Left lung (tissue), 14 donors: ENCODE measurements at places on chromosomes 3 and 15. TPM values are rescaled to one million over a fixed set of nuclear protein-coding genes. Genes with fewer than 3 reads are reported as not detected.

DNA sequence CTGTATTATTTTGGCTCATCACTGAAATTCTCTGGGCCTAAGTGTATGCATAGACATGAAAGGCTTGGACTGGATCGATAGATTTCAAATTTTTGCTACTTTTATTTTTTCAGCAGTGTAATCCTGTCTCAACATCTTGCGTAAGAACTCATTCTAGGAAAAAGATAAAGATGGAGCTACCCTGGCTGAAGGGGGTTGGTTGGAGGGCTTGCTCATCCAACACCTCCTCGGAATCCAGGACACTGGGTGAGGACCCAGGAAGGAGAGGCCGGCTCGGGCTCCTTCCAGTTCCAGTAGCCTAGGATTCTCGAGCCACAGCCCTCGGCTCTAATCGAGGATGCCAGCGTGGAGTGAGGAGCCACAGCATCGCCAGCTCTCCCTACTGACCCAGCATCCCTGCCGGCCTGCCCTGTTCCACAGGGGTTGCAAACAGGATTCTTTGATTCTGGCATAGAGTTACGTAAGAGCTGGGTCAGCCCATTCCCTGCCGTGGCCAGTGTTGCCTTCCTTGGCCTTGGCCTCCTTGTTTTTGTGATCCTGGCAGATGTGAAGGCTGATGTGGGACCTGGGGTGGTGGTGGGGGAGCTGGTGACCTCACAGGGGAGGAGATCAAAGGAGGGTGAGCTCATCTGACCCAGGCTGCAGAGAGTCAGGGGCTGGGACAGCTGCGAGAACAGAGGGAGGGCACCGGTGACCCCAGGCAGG lies 149.5 kb downstream of the ALDH1A2 start:
- H3K4me1 ChIP-seq, result no peaks in the 10 kb centered on the region
- no peak overlapping the region for H3K27ac ChIP-seq
- no peak for DNase-seq
- no peaks in the 10 kb centered on the region for H3K27me3 ChIP-seq

DNA sequence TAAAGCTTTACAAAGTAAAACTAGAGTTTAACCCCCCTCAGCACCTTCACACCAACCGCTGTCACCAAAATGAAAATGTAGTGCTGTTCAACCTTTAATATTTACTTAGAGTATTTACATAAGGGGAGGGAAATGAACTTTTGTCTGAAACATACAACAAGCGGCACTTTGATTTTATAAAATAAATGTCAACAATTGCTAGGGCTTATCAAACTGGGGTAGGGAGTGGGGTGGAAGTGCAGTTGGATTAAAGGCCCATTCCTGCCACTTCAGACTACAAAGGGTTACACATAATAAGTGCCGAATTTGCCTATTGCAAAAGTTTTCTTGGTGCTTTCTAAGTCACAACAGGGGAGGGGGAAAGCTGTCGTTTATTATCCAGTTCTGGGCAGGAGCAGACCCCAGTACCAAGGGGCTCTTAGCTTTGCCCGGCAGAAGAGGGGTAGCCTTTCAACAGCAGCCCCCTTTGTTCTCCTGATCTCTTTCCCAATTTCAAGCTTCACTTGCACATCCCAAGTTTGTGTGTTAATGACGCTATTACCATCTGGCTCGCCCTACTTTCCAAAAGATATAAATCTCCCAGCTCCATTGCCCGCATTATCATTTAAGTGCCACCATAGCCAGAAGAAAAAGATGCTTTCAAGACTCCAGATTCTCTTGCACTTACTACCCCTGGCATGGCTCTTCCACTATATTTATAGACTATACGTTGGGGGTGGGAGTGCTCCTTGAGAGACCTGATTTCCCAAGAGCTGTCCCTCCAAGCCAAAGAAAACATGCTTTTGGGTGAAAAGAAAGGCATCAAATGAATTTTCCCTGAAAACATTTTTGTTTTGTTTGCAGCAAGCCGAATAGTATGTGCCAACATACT lies 17.0 kb downstream of the SOX2 start:
- H3K4me1 ChIP-seq, result peaks cover 11% of the 10 kb centered on the region
- H3K27ac ChIP-seq, result no peak overlapping the region
- H3K27me3 ChIP-seq, result peaks cover 60% of the 10 kb centered on the region

GRCh38 chr3:145294572-145294971 lies 866.4 kb downstream of the PLOD2 start:
- no peaks in the 10 kb centered on the region for H3K4me1 ChIP-seq
- H3K4me3 ChIP-seq, result no peak overlapping the region
- peak; percentile 58 for DNase-seq
- no peak overlapping the region for H3K27ac ChIP-seq

DNA sequence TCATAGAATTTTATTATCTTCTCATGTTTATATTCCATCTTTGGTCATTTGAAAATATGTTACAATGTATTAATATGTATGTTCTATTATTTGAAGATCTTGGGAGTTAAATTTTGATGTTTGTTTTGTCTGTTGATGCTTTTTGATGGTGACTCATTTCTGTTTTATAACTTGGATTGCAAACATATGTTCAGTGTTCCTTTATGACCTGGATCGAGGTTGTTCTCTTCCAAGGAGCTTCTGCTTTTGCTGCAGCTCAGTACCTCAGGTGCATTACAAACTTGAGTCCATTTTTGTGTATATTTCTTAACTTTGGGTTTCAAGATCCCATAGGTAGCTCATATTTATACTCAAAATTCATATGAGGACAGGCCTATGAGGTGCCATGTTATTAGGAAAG lies 37.1 kb downstream of the ESYT3 start:
- H3K27ac ChIP-seq, result no peak overlapping the region
- H3K36me3 ChIP-seq, result no peaks in the 10 kb centered on the region
- no peak overlapping the region for H3K4me3 ChIP-seq
- H3K27me3 ChIP-seq, result no peaks in the 10 kb centered on the region
- no peak for DNase-seq

CDC25A gene
- total RNA-seq, result 4.7 TPM
